ENCODE measurements at places on chromosomes 3 and 15.

- ATAC-seq, result peak; percentile 53
Measured at GRCh38 chr3:101128786-101129185, 135.6 kb upstream of the ABI3BP start.

- no peak for ATAC-seq
Measured at GRCh38 chr15:73323374-73323955, 45.3 kb downstream of the HCN4 start.

DNA sequence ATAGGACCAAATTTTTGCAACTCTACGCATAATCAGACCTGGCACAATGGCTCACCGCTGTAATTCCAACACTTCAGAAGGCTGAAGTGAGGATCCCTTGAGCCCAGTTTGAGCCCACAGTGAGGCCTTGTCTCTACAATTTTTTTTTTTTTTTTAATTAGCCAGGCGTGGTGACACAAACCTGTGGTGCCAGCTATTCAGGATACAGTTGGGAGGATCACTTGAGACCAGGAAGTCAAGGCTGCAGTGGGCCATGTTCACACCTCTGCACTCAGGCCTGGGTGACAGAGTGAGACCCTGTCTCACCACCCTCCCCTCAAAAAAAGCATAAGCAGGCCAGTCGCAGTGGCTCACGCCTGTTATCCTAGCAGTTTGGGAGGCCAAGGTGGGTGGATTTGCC, 24.7 kb downstream of the OIP5 start:
- ATAC-seq, result peak; percentile 50

- peak; percentile 41 for ATAC-seq
Measured at GRCh38 chr3:154954757-154955156, 125.4 kb upstream of the MME start.

GRCh38 chr3:54171509-54171908, 49.2 kb downstream of the CACNA2D3 start:
- no peak for ATAC-seq

DNA sequence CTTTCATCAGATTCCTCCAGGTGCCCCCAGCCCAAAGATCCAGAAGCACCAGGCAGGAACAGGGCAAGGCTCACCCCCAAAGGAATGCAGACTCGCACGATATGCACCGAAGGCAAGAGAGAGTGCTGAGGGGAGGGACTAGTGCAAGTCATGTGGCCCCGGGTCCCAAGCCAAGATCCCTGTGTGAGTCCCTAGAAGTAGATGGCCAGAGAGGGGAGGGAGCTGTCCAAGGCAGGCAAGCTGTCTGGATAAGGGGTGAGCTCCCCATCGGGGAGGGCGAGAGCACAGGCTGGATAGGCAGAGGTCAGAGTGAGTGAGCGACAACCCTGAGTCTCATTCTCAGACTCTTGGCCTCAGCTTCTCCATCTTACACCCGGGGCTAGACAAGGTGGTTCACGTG, 171.5 kb upstream of the LINGO1 start:
- ATAC-seq, result no peak

DNA sequence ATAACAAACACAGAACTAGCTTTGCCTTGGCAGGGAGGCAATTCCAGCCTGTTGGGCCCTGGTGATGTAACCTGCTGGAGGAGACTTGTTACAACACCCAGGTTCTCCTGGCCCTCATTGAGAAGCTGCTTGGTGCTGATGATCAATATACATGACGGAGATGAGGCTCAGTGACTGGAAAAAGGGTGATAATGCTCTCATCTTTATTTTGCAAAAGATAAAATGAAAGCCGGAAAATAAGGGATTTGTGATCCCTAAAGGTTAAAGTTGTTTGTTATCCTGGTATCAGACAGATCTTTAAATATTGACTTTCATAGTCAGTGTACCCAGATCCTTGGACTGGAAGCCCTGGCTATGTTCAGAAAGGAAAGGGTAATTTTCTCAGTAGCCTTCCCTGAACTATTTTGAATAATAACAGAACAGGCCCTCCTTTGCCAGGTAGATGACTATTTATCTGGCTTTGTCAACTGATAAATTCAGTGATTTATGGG, 118.9 kb upstream of the MEIS2 start:
- no peak for ATAC-seq

DNA sequence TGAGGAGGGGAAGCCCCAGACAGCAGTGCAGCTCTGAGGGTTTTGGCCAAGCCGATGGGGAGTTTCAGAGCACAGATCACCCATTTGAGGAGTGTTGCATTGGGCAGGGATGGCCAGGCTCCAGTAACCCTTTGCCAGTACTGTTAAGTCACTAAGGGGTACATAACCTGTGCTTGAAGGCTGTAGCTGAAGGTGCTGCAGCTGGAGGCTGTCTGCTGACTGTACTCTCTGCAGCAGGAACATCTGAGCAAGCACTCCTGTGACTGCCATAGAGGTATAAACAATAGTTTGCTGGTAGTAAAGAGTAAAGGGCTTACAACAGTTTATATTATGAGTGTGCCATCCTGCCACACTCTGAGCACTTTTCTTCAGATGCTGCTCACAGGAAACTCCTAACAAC, 297.8 kb downstream of the EPHA3 start:
- ATAC-seq, result no peak

DNA sequence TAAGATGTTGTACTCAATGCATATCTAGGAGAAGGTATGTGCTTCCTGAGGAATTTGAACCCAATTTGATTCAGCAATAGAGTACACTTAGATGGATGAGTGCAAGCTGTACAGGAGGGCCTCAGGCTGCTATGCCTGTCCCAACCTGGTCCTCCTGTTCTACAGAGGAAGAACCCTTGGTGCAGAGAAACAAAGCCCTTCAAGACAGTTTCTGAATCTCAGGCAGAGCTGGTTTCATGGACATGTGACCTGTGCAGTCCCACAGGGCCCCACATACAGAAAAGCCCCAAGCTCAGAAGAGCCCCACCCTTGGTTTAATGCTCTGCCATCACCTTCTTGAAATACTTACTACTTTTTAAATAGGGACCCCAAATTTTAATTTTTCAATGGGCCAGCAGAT, 15.3 kb downstream of the FOXP1 start:
- peak; percentile 81 for ATAC-seq

DNA sequence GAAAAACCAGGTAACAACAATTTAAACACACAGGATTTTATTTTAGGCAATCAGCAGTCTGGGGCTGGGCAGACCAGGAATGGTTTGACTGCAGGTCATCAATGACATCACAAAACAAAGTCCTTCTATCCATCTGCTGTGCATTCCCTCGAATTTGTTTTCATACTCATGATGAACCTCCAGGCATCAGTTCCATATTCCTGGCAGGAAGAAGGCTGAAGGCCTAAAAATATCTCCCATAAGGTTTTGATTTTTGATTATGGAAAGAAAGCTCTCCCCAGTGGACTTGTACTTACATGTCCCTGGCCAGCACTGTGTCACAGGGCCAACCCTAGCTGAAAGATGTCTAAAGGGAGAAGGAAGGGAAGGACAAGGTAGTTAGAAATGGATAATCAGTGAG, 107.4 kb downstream of the PEAK1 start:
- no peak for ATAC-seq

DNA sequence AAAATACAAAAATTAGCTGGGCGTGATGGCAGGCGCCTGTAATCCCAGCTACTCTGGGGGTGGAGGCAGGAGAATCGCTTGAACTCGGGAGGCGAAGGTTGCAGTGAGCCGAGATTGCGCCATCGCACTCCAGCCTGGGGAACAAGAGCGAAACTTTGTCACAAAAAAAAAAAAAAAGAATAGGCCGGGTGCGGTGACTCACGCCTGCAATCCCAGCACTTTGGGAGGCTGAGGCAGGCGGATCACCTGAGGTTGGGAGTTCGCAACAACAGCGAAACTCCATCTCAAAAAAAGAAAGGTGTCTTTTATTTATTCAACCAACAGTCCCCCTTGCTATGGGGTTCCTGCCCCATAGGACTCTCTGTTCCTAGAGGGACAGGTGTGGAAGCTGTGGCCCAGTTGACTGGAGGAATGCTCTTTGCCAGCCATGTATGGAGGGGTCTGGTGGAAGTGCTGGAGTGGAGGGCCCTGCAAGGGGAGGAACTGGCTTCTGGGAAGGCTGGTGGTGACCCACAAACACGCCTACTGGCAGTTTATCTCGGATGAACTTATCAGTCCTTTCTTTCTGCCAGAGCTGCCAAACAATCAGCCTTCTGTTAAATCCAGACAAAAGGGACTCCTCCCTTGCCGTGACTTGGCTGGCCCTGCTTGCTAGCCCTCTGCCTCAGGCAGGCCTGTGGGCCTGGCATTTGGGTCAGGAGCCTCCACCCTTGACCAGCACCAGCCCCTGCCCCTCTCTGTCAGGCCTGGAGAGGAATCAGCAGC, 4.6 kb upstream of the DAG1 start:
- ATAC-seq, result no peak

GRCh38 chr15:58742022-58742813, 7.3 kb downstream of the ADAM10 start:
- peak; percentile 38 for ATAC-seq

- ATAC-seq, result no peak
Measured at GRCh38 chr15:89367485-89368451, 33.1 kb upstream of the POLG start.

DNA sequence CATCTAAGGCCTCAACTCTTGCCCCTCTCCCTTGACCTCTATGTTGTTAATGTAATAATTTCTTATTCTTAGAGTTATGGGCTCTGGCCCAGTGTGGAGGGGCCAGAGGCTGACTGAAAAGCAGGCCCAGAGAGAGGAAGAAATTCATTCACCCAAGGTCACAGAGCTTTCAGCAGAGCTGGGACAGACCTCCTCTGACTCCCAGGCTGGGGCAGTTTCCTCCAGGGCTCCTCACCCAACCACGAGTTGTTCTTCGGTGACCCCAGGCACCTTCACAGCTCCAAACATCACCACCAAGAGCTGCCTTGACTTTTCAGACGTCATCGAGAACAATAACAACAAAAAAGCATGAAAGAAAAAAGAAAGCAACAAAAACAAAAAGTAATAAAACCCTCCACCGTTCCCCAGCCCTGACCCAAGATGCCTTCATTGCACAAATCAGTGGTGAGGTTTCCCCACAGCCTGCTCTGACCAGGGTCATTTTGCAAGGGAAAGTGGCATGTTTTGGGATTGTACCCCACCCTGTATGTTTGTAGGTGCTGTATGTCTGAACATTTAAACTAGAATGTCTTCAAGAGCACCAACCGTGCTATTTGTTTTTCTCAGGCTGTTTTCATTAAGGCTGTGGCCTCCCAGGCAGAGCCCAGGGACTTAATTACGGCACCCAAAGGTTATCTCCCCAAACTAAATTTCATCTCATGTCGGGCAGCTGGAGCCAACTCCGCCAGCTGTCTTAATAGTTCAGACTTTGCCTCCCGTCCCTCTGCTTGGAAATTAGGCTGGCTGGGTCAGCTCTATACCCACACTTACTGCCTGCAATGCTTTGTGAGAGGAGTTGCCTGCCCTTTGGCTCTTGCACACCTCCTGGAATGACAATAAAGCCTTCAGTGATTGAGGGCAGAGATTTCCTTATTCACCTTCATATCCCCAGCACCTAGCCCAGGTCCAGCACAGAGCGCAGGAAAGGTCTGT, 173.8 kb downstream of the RPLP1 start:
- no peak for ATAC-seq

GRCh38 chr3:14772533-14773138, 46.1 kb upstream of the FGD5 start:
- ATAC-seq, result no peak

DNA sequence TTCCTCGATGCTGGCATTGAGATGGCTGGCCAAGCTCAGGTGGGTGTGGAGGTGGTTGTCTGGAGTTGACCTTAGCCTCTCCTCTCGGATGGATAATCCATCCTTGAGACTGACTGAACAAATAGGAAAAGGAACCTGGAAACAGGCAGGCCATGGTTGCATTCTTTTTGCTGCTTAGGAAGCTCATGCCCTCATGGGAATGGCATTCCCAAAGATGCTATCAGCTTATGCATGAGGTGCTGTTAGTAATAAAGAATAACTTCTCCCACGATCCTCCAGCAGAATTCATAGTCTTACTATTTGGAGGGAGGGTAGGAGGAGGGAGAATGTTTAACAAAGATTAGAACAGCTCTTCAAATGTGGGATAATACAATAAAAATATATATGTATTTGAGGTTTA, 303.0 kb upstream of the TPM1 start:
- ATAC-seq, result no peak

All from esophagus mucosa (tissue), 1 donor.